ENCODE measurements at places on chromosomes 1 and 21.

DNA sequence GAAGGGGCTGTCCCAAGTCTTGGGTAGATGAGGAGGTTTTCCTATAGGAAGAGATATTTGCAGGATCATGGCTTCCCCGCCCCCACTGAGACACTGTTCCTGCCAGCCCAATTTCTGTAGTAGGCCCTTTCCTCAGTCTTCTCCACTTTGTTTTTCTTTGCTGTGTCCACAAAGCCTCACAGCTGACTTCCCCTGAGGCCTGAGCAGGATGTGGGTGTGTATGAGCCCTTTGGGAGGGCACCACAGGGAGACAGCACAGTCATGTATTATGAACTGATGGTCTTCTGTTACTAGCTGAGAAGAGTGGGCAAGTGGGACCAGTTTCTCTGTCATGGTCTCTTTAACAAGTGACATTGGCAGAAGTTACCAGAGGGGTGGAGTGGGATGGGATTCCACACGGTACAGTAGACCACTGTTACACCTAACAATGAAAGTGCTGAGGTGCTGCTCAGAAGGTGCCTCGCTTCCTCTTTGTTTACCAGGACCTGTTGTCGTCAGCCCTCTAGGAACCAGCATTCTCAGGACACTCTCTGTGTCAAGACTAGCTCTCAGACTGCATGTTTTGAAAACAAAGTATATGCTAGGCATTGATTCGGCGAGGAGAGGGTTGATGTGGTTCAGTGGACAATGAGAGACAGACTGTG is 253.8 kb upstream of the HOOK1 start:
- ATAC-seq, result peak; percentile 94

DNA sequence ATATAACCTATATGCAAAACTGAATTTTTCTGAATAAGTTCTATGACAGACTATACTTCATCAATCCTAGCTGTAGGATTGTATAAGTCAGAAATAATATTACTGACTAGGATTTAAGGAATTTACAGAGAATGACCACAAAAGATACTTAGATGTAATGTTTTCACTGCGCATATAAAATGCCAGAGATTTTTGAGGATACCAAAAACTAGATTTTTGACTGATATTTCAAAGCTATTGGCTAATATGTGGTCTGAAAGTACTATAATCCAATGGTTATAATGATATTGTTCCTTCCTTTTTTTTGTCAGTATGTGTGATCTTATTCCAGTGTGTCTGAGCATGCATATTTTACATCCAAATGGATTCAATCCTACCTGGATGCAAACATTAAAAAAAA is 17.0 kb upstream of the IFI44L start:
- no peak for ATAC-seq

DNA sequence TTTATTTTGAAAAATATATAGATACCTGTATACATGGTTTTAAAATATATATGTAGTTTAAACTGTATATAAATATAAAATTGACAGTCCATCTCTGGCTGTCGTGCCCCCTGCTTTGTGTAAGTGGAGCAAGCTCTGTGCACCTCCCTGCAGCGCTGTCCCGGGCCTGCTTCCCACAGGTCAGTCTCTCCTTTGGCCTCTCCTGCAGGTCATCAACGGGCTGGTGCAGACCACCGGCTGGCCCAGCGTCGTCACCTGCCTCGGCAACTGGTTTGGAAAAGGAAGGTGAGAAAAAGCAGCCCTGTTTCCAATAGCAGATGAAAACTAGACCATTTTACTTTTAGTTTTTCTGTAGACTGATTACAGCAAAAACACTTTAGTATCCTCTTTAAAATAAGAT is 28.5 kb downstream of the SLC37A1 start:
- no peak for ATAC-seq

DNA sequence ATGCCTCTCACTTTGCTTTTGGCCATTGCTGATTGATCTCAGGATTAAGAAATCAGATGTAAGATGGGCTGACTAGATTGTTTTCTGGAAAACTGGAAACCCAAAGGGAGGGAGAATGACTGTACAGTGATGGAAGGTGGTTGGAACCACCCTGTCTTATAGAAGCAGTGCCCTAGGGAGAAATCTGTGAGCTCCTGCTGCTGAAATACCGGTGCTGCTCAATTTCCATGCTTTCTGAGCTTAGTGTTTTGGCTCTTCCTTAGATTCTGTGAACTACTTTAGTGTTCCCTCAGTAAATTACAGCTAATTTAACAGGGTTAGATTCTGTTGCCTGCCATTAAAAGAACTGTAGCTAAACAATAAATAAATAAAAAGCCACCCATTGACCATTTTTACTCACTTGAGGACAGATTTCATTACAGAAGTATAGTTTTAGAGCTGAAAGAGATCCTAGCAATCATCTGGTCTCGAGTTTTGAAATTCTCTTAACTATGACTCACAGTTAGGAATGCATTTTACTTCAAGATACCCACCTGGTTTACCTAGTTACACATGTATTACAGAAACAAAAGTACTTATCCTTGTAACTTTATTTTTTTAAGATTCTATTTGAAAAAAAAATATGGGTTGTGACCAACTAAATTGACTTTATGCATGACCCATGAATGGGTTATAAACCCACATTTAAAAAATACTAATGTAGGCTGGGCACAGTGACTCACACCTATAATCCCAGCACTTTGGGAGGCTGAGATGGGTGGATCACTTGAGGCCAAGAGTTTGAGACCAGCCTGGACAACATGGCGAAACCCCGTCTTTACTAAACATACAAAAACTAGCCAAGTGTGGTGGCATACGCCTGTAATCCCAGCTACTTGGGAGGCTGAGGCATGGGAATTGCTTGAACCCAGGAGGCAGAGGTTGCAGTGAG is 33.2 kb downstream of the CAMSAP2 start:
- no peak for ATAC-seq

- no peak for ATAC-seq
Measured at GRCh38 chr1:934991-935750, 11.4 kb downstream of the SAMD11 start.

- no peak for ATAC-seq
Measured at GRCh38 chr1:14181191-14181795, 417.2 kb upstream of the KAZN start.

- ATAC-seq, result no peak
Measured at GRCh38 chr1:218813237-218813636, 360.4 kb upstream of the LYPLAL1 start.

DNA sequence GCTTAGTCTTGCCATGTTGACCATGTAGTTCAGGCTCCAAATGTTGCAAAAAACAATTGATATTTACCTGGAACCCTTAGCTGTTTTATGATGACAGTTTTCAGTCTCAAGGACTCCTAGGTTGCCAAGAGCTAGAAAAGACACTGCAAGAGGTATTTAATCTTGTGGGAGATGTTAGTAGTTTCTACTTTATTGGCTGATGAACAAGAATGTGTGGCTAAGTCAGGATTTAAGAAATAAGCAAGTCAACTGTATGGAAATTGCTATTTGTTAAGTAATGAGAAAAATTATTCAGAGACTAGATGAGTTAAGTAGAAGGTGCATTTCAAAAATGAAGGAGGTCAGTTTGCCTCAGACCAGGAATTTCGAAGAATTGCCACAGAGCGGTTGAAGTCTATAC is 639.7 kb upstream of the USP24 start:
- ATAC-seq, result no peak

GRCh38 chr21:40641042-40641441 is 205.9 kb downstream of the DSCAM start:
- ATAC-seq, result no peak

DNA sequence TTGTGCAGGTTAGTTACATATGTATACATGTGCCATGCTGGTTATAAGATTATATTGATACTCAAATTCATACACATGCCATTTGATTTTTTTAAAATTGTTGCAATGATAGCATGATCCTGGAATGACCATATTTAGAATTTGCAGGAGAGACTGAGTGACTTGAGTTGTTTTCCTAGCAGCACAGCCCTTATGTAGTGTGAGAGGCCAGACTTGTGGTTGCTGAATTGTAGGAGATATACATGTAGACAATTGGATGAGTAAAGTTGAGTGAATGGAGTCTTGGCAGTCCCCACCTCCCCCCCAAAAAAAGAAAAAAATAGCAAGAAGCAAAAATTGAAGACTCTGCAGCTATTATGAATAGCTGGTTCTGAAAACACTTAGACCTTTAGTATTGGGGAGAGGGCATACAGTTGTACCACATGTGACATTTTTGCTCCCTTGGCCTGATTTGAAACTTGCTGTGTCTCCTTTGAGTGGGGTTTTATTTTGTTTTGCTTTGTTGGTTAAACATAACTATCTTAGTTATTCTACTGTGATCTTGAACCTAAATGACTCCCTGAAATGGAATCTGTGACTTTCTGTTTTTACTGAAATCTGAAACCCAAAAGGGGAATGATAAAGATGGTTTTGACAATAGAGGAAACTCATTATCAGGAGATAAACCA is 280.3 kb downstream of the HMCN1 start:
- no peak for ATAC-seq

DNA sequence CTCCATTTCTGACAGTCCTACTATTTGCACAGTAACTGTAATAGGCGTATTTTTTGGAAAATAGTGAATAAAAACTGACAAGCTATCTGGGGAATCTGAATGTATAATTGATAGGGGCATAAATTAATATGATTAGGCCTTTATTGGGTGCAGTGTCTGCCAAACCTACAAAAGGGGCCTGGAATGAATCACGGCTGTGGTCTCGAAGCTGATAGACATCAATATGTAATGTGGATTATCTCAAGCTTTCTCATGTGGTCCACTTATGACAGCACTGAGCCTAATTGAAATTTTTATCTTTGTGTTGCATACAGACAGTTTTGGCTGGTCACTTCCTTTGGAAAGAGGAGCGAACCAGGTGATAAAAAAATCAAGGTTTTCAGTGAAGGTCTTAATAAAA is 450.4 kb downstream of the GPATCH2 start:
- no peak for ATAC-seq

DNA sequence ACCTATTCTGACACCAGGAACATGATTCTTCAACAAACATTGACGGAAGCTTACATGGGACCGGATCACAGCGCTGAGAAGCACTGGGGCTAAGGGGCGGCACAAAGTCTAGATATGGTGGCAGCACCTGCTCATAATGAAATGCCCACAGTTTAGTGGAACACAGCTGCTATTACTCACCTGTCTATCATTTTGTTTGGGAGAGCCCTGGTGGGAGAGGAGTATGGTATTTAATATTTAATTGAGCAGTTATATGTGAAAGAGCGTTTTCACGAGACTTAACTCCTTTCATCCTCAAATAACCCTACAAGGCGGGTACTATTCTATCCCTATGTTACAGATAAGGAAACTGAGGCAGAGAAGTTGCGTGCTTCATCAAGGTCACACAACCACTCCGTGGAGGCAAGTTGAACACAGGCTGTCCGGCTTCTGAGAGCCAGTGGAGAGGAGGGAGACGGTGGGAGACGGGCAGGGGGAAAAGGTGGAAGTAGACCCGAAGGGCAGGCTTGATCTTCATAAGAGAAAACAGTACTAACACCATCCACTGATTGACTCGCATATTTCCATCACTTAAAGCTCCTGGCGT is 790 bp upstream of the TSNAX start:
- ATAC-seq, result peak; percentile 40

- ATAC-seq, result no peak
Measured at GRCh38 chr1:203511513-203511912, 17.6 kb downstream of the OPTC start.

DNA sequence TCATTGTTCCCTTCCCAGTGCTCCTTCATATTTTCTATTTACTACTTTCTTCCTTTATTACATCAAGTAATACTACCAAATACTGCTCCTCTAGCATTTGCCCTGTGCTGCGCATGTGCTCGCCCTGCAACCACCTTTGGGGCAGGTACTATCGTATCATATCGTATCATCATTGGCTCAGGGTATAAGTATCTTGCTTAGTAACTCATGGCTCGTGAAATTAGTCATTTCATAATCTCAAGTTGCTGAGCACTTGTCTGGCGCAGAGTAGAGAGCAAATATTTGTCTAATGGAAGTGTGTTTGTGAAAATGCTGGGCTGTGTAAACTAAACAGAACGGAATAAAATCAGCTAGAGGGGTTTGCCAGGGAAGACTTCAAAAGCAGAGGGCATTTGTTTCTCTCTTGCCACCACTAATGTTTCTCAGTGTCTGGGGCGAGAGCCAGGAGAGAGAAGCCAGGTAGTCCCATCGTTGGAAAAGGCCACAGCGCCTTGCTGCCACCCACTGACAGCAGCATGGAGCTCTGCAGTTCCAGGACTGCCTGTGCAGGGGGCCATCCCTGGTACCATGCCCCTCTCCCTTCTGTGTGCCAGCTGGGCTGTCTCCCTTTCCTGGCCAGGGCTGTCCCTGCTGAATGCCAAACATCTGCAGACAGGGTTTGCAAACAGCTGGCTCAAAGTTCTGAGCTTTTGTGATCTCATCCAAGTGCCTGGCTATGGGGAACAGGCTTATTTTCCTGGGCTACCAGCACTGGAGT is 20.0 kb upstream of the CPT2 start:
- ATAC-seq, result no peak

DNA sequence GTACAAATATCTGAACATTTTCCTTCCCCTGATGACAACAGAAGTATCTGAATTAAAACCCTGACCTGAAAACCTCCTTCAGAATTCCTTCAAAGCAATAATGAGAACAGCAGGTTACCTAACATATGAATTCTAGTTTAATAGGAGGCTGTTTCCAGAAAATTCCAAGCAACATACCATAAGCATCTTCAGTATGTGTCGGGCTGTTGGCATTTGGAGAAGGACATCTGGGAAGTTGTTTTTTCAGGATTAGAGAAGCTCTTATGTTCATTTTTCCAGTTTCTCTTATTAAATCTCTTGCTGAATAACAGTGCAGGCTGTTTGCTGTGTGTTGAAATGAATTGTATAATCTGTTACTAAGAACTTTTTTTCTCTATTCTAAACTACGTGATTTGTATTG is 101.5 kb downstream of the PLA2G4A start:
- no peak for ATAC-seq

GRCh38 chr1:175725684-175726083 is 17.7 kb downstream of the TNR start:
- ATAC-seq, result no peak

- no peak for ATAC-seq
Measured at GRCh38 chr1:111870181-111870580, 114.5 kb downstream of the DDX20 start.

Measured in stimulated activated memory B cell treated with anti-CD40 and anti-IgM and Interleukin-4, amounts not matched to agents 10 μg/mL and 1 μg/mL and 100 μg/mL, for 72 hours (primary cell).